Kidney (tissue), 22 donors: ENCODE measurements at places on chromosomes 13 and 19. TPM values are rescaled to one million over a fixed set of nuclear protein-coding genes. Genes with fewer than 3 reads are reported as not detected.

ZNF835 gene
- 5.3 TPM for total RNA-seq

CYP2F1 gene
- not detected for total RNA-seq

DNA sequence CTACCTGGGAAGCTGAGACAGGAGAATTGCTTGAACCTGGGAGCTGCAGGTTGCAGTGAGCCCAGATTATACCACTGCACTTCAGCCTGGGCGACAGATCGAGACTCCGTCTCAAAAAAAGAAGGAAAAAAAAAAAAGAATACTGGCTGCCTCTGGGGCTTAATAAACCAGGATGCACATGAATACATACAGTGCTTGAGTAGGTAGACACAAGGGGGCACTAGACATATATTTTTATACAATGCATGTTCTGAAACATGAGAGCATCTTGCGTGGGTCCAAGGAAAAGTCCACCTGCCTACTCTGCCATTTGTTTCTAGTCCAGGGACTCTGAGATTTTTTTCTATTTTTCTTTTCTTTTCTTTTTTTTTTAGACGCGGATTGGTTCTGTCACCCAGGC lies 31.2 kb downstream of the KEAP1 start:
- no peak for DNase-seq

DNA sequence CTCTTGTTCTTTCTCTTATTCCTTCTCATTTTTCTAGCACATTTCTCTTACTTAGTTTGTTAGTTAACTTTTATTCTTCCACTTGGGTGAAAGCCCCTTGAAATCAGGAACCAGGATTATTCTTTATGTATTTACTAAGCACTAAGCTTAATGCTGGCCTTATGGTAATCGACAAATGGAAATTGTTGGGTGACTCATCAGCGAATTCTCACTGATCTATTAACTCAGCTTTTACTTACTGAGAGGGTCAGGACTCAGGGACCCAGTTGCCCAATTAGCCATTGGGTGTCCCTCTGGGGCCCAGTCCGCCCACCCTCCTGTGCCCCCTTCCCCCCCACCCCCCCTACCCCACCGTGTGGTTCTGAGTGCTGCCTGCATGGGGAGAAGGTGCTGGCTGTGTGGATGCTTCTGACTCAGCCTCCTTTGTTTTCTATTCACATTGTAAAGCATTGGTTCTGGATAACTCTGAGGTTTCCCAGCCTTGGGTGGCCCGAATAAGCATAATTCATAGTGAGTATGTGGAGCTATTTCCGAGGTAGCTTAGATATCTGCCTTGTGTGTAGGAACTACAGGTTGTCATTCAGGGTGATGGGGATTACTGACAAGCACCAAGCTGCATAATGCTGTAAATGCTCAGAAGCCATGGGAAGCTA lies 240.9 kb downstream of the FGF9 start:
- DNase-seq: no peak

GRCh38 chr19:12791345-12792050 lies at the start of gene JUNB:
Gene JUNB (plus strand): TSS chr19:12791486. CDS start chr19:12791772, 286 bp downstream.
- DNase-seq: peak; percentile 100

DNA sequence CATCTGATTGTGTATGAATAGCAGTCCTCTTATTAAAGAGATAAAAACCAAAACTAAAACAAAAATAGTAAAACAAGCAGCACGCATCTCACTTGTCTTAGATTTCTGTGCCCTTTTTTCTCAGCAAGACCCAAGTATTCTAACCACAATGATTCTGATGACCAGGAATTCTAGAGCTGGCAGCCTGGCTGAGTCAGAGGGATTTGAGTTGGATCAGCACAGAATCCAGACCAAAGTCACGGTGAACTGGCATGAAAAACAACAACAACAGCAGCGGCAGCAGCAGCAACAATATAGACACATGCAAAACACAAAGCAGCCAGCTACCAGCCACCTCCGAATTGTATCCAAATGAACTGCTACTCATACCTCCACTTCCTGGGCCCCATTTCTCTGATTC lies 360.5 kb downstream of the KCNRG start:
- no peak for DNase-seq

GRCh38 chr13:73194310-73194709 lies 135.5 kb downstream of the KLF5 start:
- DNase-seq: no peak

GRCh38 chr19:5988517-5989387 lies 10.8 kb upstream of the RANBP3 start:
- DNase-seq: no peak

DNA sequence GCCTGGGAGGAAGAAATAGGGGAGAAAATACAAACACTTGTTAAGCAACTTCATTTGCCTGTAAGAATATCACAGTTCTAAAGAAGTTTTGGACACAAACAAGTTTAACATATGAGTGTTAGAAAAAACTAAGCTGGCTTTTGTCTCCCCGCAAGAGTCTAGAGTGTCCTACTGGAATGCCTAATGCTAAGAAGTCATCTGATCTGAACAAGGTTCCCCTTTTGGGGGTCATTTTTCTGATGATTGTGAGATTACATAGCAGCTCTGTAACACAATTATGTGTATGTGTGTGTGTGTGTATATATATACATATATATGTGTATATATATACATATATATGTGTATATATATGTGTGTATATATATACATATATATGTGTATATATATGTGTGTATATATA lies 12.7 kb downstream of the DNMT1 start:
- no peak for DNase-seq

GRCh38 chr13:19685034-19685433 lies 51.6 kb downstream of the MPHOSPH8 start:
- no peak for DNase-seq
